ENCODE measurements at places on chromosomes 11 and 22. TPM values are rescaled to one million over a fixed set of nuclear protein-coding genes. Genes with fewer than 3 reads are reported as not detected.

DDX25 gene
- total RNA-seq = not detected

PRODH gene
- 2.3 TPM for total RNA-seq

CRYBB1 gene
- total RNA-seq = not detected

MS4A7 gene
- total RNA-seq = 28.4 TPM

POLR2F gene
- total RNA-seq = 56.4 TPM

PTGDR2 gene
- total RNA-seq = not detected

FAM83F gene
- 1.5 TPM for total RNA-seq

CRYBB2 gene
- total RNA-seq = not detected

RPS13 gene
- 488 TPM for total RNA-seq

PRR33 gene
- total RNA-seq = not detected

C22orf42 gene
- total RNA-seq = not detected

MICAL3 gene
- total RNA-seq = 31.5 TPM

CCDC188 gene
- not detected for total RNA-seq

SYT9 gene
- total RNA-seq = 11.4 TPM

UCP3 gene
- total RNA-seq = 0.20 TPM

ZFTA gene
- total RNA-seq = 10.7 TPM

PLAAT2 gene
- not detected for total RNA-seq

RCOR2 gene
- total RNA-seq = not detected

LRRC10B gene
- not detected for total RNA-seq

ADM2 gene
- 6.5 TPM for total RNA-seq

PIK3IP1 gene
- total RNA-seq = 4.8 TPM

AMBRA1 gene
- total RNA-seq = 12.3 TPM

PAFAH1B2 gene
- 22.2 TPM for total RNA-seq

C11orf86 gene
- total RNA-seq = not detected

PRRG4 gene
- 11.6 TPM for total RNA-seq

FAM111B gene
- total RNA-seq = 1.0 TPM

ACR gene
- total RNA-seq = 0.72 TPM

TRIM29 gene
- total RNA-seq = 1.1 TPM

MGAT3 gene
- total RNA-seq = 0.05 TPM

TPP1 gene
- 71.2 TPM for total RNA-seq

GGT5 gene
- 8.5 TPM for total RNA-seq

SAA4 gene
- total RNA-seq = 1,240 TPM

PARVG gene
- 9.5 TPM for total RNA-seq

CD3E gene
- 0.55 TPM for total RNA-seq

OR6T1 gene
- total RNA-seq = not detected

CRYBA4 gene
- total RNA-seq = not detected

SLC6A5 gene
- total RNA-seq = not detected

OR4C16 gene
- total RNA-seq = not detected
